Karpas-422 (cell line): ENCODE measurements at places on chromosomes 1 and 21.

GRCh38 chr1:27011058-27011764 lies 1.4 kb downstream of the TENT5B start:
- no peak overlapping the region for H3K27ac ChIP-seq
- H3K36me3 ChIP-seq, result no peaks in the 10 kb centered on the region
- H3K4me3 ChIP-seq, result no peak overlapping the region
- no peaks in the 10 kb centered on the region for H3K4me1 ChIP-seq
- no peaks in the 10 kb centered on the region for H3K27me3 ChIP-seq

DNA sequence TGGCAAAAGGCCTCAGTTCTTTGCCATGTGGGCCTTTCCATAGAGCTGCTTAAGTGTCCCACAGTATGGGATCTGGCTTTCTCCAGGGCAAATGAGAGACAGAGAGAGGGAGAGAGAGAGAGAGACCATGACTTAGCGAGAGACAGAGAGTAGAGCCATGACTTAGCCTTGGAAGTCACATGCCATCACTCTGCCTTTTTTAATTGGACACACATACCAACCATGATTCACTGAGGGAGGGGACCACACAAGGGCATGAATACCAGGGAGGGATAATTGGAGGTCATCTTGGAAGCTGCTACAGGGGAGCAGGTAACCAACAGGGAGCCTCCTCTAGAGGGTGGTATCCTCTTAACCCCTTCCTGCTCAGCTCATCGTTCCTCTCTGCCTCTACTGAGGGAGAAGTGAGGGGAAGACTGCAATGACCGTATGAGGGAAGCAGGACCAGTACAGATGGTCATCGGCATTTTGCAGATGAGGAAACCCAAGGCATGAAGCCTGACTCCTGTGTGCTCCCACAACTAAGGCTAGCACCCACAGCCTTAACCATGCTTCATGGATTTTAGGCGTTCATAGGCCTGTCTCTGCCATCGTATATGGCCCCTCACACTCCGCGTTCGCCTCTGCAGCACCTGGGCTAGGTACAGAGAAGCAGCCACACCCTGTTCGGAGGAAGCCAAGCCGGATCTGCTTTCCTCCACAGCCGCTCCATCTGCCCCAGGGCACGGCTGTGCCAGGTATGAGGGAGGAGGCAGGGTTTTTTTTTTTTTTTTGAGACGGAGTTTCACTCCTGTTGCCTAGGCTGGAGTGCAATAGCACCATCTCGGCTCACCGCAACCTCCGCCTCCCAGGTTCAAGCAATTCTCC lies 38.6 kb downstream of the MEF2D start:
- peaks cover 3% of the 10 kb centered on the region; the same call in 1 of the 2 replicates for H3K36me3 ChIP-seq
- H3K27ac ChIP-seq, result no peak overlapping the region
- H3K27me3 ChIP-seq, result no peaks in the 10 kb centered on the region

DNA sequence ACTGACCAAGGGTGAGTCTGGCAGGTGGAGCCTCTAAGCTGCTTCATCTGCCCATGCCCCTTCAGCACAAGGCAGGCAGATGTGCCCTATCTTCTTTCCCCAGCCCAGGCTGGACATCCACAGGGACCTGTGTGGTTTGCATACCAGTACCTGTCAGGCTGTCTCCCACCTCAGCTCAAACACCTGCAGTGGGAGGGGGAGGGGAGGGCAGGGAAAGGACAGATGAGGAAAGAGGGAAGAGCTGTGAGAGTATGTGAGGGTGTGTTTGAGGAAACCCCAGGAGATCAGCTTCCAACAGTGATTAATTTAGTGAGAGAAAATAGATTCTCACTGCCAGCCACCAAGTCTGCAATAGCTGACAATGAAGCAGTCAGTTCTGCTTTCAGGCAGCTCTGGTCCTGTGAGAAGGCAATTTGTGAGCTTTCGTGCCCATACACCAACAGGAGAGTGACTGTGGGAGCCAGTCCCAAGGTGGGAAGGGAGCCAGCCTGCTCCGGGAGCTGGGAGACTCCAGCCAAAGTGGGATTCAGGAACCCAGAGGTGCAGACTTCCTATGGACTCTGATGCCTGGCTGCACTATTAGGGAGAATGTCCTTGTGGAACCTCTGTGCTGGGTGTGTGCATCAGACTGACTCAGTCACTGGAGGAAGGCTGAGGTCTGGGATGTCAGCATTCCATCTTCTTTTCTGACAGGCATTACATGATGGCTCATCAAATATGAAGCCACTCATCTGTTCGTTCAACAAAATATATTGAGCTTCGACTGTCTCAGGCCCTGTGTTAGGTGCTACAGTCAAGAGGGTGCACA lies 59.7 kb downstream of the TNR start:
- H3K4me1 ChIP-seq, result no peaks in the 10 kb centered on the region
- no peak for DNase-seq
- no peaks in the 10 kb centered on the region for H3K36me3 ChIP-seq
- no peak overlapping the region for H3K4me3 ChIP-seq
- no peak overlapping the region for H3K27ac ChIP-seq

GRCh38 chr1:37308031-37308960 lies 166.1 kb upstream of the ZC3H12A start:
- no peak for DNase-seq
- H3K4me3 ChIP-seq, result no peak overlapping the region
- H3K36me3 ChIP-seq, result no peaks in the 10 kb centered on the region
- H3K27me3 ChIP-seq, result no peaks in the 10 kb centered on the region
- no peak overlapping the region for H3K27ac ChIP-seq
- no peaks in the 10 kb centered on the region for H3K4me1 ChIP-seq

DNA sequence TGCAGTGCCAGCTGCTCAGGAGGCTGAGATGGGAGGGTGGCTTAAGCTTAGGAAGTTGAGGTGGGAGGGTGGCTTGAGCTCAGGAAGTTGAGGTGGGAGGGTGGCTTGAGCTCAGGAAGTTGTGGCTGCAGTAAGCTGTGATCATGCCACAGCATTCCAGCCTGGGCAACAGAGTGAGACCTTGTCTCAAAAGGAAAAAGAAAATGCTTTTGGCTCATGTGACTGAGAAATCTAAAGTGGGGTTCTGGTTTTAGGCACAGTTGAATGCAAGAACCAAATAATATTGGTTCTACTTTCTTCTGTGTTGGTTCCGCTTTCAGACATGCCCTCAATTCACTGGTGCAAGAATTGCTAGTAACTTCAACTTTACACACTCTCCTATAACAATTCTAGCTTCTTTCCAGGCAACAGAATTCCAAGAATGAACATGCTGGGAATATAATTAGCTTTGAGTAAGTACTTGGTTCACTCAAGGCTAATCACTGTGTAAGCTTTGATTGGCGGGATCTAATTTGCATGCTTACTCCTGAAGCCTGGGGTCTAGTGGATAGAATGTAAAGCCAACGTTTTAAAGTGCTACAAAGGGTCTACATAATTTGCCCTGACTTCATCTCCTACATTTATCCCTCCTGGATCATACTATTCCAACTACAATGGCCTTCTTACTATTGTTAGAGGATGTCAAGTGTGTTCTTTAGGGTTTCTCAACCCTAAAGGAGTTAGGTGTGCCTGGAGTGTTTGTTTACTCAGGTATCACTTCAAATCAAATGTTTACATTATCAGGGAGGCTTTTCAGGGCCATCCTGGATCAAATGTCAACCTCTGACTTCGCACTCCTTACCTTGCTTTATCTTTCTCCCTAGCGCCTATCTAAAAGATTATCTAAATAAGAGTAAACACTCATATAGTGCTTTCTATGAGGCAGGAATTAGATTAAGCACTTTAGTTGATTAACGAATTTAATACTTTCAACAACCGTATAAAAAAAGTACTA lies 115.1 kb downstream of the SLC16A1 start:
- no peak for DNase-seq
- no peaks in the 10 kb centered on the region for H3K36me3 ChIP-seq
- no peak overlapping the region for H3K4me3 ChIP-seq
- H3K4me1 ChIP-seq, result no peaks in the 10 kb centered on the region

DNA sequence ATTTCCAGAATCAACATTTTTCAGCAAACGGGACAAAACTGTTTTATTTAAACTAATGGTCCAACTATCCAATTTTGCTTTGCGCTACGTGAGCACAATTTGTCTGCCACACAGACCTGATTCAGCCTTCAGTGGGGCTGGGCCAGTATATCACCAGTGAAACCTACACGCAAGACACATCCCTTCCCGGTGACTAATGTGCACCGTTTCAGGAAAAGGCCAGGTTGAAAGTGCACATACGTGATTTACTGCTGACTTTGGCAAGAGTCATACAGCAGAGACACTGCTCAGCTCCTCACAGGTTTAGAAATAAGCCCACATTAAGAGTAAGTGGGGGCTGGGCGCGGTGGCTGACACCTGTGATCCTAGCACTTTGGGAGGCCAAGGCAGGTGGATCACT lies 5.1 kb upstream of the TMEM51 start:
- no peak overlapping the region for H3K4me3 ChIP-seq
- no peaks in the 10 kb centered on the region for H3K36me3 ChIP-seq
- no peak for DNase-seq
- no peaks in the 10 kb centered on the region for H3K4me1 ChIP-seq

- no peak overlapping the region for H3K27ac ChIP-seq
- H3K4me1 ChIP-seq, result no peaks in the 10 kb centered on the region
- no peaks in the 10 kb centered on the region for H3K36me3 ChIP-seq
- H3K27me3 ChIP-seq, result no peaks in the 10 kb centered on the region; the same call in 1 of the 2 replicates
- no peak overlapping the region for H3K4me3 ChIP-seq
- DNase-seq, result no peak
Measured at GRCh38 chr1:64124704-64125440, 78.6 kb upstream of the UBE2U start.

DNA sequence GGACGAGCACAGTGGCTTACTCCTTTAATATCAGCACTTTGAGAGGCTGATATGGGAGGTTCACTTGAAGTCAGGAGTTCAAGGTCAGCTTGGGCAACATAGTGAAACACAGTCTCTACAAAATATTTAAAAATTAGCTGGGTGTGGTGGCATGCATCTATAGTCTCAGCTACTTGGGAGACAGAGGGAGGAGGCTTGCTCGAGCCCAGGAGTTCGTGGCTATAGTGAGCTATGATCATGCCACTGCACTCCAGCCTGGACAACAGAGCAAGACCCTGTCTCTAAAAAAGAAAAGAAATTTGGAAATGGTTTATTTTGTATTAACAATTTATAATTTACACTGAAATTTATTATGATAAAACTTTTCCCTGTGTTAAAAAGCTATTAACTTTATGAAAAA lies 1.7 kb upstream of the ANGPTL3 start:
- H3K4me3 ChIP-seq, result no peak overlapping the region
- no peaks in the 10 kb centered on the region for H3K27me3 ChIP-seq
- DNase-seq, result no peak
- H3K36me3 ChIP-seq, result no peaks in the 10 kb centered on the region
